Central memory CD4-positive, alpha-beta T cell (primary cell): ENCODE measurements at places on chromosomes 1 and 21.

DNA sequence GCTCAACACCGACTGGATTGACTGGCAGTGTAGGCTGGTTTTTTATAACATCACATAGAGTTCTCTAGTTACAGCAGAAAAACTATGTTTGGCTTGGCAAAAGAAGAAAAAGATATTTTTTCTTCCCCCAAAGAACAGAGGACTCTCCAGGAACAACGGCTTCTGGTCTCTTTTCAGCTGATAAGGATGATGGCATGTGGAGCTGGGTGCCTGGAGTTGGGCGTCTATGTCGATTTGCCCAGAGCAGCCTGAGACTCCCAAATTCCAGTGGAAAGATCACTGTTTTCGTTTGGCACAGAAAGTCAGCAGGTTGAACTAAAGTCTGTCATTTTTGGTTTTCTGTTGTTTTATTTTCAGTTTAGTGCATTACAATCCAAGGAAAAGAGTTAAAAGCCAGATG lies 91.1 kb downstream of the SMYD2 start:
- no peak for DNase-seq

- DNase-seq = no peak
Observed at GRCh38 chr1:235317168-235317567, 10.8 kb downstream of the ARID4B start.

DNA sequence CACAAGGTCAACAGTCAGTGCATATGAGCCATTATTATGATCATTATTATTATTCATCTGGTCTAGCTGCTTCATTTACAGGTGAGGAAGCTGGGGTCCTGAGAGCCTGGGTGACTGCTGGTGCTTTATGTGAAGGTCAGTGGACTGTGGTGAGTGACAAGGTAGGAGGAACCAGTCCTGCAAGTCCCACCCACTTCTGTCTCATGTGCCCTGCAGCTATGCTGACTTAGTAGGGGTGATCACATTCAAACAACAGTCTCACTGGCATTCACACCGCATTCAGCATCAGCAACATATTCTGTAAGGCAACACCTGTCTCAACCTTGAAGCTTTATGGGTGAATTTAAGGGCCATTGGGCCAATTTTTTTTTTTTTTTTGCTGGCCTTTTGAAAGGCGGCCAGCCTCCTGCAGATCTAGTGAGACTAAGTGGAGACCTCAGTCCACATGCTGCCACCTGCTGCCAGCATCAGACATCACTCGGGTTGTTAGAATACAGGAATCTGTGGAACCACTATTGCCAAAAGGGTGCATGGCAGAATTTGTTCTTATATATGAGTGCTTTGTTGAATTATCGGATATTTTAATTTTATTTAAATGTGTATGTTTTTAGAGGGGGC lies 59.9 kb upstream of the CACNA1E start:
- DNase-seq = no peak

- no peak for DNase-seq
Observed at GRCh38 chr1:82110366-82111254, 309.9 kb downstream of the ADGRL2 start.

- no peak for DNase-seq
Observed at GRCh38 chr1:21511579-21512522, 2.6 kb downstream of the ALPL start.
